CD8-positive, alpha-beta memory T cell (primary cell): ENCODE measurements at places on chromosomes 12 and 14.

DNA sequence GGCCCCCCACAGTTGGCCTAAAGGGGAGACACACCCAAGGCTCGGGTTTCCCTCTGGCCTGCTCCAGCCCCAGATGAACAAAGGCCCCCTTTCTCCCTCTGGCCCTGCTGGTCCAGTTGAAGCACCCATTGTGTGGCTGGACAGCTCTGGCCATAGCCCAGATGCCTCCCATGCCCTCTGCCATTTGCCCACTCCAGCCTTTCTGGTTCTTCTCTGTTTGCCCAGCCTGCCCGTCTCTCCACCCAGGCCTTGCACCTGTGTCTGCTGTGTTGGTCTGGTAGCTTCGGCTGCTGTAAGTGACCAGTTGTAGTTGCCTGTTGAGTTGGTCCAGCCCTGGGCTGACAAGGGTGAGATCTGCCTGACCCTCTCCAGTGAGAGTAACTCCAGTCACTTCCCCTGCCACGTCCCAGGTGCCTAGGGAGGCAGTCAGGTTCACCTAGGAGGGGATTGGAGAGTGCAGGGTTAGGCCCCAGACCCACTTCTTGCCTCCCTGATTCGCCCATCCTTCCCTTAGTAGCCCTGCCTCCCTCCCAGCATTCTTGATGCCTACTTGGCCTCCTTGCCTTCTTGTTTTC, 3.0 kb downstream of the B4GALNT1 start:
- H3K27ac ChIP-seq = no peak overlapping the region
- no peak for DNase-seq
- H3K36me3 ChIP-seq = no peaks in the 10 kb centered on the region
- H3K4me1 ChIP-seq = peaks cover 11% of the 10 kb centered on the region

GRCh38 chr14:74843653-74844052, 32.3 kb downstream of the PROX2 start:
- H3K4me3 ChIP-seq = no peak overlapping the region
- H3K36me3 ChIP-seq = no peaks in the 10 kb centered on the region
- no peaks in the 10 kb centered on the region for H3K27me3 ChIP-seq

DNA sequence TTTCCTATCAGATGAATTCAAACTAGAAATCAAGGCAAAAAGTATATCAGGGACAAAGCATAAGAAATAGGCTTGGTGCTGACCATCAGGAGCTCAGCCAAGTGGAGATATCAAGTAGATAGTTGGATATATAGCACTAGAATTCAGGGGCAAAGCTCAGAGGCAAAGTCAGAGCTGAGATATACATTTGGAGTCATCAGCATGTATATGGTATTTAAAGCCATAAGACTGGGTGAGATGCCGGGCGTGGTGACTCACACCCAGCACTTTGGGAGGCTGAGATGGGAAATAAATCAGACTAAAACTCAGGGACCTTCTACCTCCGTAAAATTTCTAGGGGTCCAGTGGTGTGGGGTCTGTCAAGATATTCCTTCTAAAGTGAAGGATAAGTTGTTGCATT, 38.9 kb upstream of the LIMA1 start:
- H3K27me3 ChIP-seq = no peaks in the 10 kb centered on the region
- H3K27ac ChIP-seq = no peak overlapping the region

GRCh38 chr14:39203659-39204606, 28.9 kb downstream of the PNN start:
- H3K27ac ChIP-seq = no peak overlapping the region
- no peaks in the 10 kb centered on the region for H3K4me1 ChIP-seq
- H3K4me3 ChIP-seq = no peak overlapping the region
- no peak for DNase-seq

- no peak for DNase-seq
- H3K27me3 ChIP-seq = no peaks in the 10 kb centered on the region
- H3K4me1 ChIP-seq = no peaks in the 10 kb centered on the region
Measured at GRCh38 chr12:71455028-71455737, 15.6 kb downstream of the LGR5 start.

DNA sequence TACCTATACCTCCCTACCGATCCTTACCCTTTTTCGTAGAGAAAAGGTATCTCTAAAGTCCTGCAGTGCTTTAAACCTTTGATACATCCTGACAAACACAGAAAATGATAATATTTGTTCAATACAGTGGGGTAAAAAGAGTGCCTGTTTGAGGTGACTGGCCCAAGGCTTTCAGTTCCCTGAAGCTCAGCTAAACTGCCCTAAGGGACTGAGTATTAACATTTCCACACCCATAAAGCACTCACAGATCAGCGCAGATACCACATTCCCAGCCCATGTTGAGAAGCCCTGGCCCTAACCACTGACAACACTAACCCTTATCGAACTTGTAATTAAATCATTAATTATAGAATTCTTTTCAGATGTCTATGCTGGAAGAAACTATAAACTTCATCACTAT, 108.7 kb downstream of the DIP2B start:
- H3K4me1 ChIP-seq = peaks cover 5% of the 10 kb centered on the region
- peak overlapping the region; percentile 7 for H3K27ac ChIP-seq
- H3K27me3 ChIP-seq = no peaks in the 10 kb centered on the region
- no peaks in the 10 kb centered on the region for H3K36me3 ChIP-seq
